ENCODE measurements at places on chromosomes 2 and 18.

DNA sequence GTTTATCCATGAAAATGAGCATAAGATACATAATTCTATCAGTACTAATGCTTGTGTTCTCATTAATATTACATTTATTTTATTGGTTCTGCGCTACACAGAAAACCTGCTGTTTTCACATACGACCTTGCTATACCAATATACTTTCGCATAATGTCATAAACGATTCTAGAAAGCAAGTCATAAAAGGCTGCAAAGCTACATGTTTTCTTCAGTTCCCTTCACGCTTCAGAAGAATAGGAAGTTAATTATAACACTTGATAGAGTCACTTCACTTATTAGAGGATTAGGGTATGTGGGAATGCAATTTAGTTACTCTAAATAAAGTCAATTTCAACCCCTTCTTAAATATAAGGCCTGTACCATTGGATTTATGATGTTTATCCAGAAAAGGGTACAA lies 29.0 kb downstream of the PSME4 start:
- DNase-seq, result no peak

DNA sequence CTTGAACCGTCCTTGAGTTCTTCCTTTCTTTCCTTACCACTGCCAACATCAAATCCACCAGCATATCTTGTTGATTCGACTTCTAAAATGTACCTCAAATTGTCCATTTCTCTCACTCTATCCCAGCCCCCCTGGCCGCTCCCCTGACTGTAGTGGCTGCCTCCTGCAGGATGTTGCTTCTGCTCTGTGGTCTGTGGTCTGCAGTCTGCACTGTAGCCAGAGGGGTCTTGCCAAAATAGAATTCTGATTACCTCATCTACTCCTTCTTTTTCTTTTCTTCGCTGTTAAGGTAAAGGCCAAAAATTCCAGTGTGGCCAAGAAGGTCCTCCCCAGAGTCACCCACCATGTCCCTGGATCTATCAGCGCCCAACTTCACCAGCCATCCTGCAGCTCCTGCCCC lies 79.5 kb upstream of the ALPP start:
- DNase-seq, result no peak

DNA sequence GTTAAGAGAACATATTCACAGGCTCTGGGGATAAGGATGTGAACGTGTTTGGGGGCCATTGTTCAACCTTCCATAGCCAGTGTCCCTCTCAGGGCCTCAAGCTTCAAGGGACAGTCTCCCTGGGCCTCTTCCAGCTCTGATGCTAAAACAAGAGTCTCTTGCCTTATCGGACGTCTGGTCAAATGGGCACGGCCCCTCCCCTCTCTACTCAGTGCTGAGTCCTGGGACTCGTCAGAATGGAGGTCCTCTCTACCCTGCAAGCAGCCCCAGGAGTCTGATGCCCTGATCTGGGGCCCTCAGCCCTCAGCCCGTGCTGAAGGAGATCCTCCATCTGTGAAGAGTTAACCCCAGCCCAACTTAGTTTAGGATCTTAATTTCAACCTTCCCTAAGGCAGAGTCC lies 198.2 kb downstream of the ZFP36L2 start:
- peak; percentile 20 for DNase-seq

DNA sequence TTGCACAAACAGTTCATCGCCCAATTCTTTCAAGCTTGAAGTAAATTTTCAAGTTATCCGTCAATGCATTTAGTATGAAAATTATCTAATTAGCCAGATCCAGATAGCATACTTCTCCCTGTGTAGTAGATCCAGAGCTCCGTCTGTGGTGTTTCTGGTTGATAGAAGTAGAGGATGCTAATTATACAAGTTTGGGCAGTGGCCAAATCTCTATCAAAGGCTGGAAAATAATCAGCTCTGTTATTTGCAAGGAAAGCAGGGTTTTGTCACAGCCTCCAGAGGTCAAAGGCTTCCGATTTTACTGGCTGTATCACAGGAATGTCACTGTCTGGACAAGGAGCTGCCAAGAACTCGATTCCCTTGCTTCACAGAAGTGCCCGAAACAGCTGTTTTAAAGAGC lies 28.6 kb downstream of the LRRC30 start:
- no peak for DNase-seq

DNA sequence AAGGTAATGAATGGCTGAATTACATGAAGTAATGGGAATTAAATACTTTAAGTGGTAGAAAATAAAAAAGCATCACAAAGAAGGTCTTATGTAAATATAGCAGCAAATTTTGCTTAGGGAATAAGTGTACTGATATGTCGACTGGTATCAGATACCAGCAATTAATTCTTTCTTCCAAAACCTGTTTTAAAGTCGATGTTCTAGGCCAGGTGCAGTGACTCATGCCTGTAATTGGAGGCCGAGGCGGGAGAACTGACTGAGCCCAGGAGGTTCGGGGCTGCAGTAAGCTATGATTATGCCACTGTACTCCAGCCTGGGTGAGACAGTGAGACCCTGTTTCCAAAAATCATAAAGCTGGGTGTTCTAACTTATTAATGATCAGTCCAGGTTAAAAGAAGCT lies 30.3 kb downstream of the SP3 start:
- no peak for DNase-seq

- DNase-seq, result no peak
These were observed 32.2 kb upstream of the TEX51 start for GRCh38 chr2:126866451-126866850.

- DNase-seq, result no peak
These were observed 208.4 kb downstream of the HDAC4 start for GRCh38 chr2:239192456-239192855.

- DNase-seq, result no peak
These were observed 92.3 kb upstream of the PKDCC start for GRCh38 chr2:41955316-41956043.

GRCh38 chr2:112688086-112688880 lies 32.5 kb upstream of the NT5DC4 start:
- DNase-seq, result no peak

DNA sequence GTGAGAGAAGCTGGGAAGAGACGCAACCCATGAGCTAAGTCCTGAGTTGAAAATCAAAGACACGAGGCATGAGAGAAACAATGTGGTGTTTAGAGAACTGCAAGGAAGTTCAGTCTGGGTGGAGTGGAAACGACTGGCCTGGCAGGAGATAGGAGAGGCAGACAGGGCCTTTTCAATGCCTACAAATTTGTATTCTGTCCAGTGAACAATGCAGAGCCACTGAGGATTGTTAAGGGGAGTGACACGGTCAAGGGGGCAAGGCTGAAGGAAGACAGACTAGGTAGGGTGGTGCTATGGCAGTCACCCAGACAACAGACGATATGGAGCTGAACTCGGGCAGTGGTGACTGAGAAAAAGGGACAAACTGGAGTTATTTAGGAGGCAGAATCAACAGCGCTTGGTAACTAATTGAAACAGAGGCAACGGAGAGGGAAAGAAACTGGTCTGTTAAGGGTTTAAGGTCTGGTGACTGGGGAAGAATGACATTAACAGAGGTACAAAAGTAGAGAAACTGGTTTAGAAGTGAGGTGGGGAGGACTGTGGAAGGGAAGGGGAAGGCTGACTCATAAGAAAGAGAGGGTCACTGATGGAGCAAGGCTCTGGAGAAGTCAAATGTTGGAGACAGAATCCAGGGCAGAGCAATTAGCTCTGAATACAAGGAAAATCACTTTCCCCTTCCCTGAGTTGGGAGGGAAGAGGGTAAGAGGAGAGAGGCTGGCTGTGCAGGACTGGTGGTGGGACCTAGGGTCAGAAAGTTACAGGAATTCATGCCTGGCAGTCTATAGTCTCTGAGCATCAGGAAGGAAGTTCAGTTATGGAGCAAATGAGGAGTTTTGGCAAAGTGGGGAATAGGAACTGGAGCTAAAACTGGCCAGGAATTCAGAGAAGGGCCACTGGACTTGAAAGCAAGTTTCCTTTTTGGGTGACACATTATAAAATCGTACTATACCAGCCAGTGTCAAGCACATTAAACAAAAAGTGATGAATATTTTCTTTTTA lies 63.4 kb upstream of the CHRNA1 start:
- no peak for DNase-seq

- DNase-seq, result peak; percentile 40
These were observed 114.1 kb downstream of the ZNF516 start for GRCh38 chr18:76380791-76381405.

DNA sequence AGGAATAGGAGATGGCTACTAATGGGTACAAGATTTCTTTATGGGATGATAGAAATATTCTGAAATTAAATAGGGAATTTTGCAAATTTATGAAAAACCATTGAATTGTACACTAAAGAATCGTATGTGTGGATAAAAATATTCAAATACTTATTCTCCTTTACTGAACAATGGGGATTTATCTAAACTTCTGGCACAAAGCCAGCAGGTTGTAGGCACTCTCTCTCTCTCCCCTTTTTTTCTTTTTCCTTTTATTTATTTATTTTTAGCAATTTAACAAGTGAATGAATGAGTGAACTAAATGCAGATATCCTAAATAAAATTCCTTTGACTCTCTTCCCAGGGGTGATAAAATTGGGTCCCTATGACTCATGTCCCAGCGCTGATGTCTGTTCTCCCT lies 21.9 kb upstream of the SCYGR2 start:
- DNase-seq, result no peak

DNA sequence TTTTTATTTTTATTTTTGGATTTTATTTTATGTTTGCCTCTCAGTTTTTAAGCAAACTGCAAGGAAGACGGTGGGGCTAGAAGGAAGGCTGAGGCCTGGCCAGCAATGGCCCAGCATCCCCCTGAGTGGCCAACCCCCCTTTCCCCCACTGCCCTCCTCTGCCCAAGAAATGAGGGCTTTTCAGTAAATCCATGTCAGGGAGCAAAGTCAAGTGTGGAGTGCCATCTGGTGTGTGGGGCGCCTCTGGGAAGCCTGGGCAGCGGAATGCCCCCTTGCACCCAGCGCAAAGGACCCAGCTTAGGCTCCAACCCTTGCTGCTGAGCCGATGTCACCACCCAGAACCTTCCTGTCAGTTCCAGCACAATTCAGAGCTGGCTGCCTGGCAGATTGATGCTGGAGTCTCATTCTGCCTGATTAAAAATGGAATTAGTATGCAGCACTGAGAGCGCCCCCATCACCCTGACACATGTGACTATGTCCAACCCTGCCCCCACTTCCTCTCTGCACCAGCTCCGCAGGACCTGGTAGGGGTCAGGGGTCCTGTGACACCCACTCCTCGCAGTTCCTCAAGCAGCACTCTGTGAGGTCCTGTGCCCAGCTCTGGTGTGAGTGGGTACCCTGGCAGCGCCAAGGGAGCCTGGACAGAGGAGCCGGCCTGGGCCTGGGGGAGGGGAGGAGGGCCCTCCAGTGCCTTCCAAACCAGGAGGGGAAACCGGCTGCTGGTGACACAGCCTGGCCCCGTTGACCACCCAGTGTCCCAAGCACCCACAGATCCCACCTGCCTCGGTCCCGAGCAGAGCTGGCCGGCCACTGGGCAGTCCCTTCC lies 9.2 kb upstream of the ALPP start:
- DNase-seq, result peak; percentile 41

DNA sequence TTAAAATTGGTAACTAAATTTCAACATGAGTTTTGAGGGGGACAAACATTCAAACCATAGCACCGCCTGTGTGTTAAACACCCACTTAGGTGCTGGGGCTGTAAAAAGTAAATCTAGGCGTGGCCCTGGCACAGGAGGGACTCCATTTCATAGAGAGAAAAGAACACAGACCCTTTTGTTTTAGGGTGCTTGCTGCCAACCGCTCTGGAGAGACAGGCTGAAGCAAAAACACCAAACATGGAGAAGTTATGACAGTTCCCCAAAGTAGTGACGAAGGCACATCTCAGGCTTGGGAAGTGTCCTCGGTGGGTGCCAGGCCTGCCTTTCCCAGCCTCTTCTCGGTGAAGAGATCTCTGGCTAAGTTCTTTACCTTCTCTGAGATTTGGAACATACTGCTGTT lies 5.1 kb downstream of the ACTG2 start:
- DNase-seq, result no peak

DNA sequence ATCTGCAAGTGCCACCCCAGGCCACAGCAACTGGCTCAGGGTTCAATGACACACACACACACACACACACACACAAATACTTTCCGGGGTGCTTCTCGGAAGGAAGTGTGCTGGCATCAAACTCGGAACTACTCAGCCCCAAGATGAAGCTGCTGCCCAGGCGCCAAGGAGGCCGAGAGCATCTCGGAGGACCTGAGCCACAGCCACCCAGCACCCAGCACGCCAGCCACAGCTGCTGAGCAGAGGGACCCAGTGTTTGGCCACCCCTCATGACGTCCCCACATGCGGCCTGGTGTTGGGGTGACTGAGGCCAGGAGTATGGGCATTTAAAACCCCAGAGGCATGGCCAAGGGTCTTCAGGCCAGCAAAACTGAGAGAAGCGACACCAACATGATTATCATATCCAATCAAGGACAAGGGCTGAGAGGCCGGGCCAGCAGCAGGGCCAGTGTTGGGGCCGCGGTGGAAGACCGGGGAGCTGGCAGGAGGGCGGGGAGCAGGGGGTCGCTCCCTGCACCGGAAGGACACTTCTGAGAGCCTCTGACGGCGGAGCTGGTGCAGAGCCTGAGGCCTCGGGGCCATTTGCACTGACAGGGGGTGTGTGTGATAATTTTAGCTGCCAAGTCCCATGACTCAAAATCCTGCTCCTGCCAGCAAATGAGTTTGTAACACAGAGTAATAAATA lies 61.8 kb downstream of the BIN1 start:
- peak; percentile 32 for DNase-seq

DNA sequence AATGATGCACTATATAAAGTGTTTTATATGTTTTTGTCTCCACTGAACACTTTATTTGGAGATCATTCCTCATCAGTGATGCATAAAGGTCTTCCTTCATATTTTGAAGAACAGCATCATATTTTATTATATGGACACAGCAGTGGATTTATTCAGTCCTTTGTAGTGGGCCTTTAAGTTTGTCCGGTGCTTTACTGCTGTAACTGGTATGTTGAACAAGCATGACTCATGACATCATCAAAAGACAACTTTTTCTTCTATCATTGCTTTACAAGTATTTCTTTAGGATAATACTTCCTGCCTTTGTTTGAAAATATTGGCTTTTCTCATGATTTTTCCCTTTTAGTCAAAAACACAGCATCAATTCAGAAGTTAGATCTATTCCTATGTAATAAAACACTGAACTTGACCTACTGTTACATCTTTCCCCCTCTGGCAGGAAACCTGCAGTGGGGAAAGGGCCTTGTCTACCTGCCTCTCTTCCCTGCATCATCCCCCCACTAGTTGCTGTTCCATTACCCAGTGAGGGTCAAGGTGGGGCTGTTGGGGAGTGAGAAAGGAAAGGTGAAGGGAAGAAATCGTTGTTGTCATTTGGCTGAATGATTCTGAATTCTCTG lies 241.2 kb downstream of the CYP26B1 start:
- no peak for DNase-seq

All from Peyer's patch (tissue), 4 donors.